ENCODE measurements at places on chromosomes 7 and 10.
A peak's percentile ranks its signal among the peaks of the same experiment; 100 is the strongest.

DNA sequence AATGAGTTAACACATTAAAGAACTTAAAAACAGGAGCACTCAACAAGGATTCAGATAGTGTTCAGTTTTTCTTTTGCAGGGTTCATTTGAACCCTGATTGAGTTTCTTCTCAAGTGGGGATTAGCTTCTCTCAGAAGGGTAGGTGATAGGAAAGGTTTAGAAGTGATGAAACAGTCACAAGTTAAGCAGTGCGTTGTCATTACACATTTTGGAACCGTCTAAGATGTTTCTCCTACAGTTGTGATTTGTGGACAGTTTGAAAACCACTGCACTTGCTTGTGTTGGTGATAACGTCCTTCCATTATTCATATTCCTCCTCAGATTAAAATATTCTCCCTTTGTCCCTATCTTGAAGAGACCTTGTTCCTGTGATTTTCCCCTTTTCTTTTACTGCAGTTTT is 2.7 kb downstream of the STMP1 start:
- ATAC-seq, result no peak
- H3K4me3 ChIP-seq, result no peak overlapping the region
- H3K4me1 ChIP-seq, result peaks cover 52% of the 10 kb centered on the region
- no peak overlapping the region for H3K27ac ChIP-seq
- no peaks in the 10 kb centered on the region for H3K27me3 ChIP-seq
- H3K36me3 ChIP-seq, result no peaks in the 10 kb centered on the region

DNA sequence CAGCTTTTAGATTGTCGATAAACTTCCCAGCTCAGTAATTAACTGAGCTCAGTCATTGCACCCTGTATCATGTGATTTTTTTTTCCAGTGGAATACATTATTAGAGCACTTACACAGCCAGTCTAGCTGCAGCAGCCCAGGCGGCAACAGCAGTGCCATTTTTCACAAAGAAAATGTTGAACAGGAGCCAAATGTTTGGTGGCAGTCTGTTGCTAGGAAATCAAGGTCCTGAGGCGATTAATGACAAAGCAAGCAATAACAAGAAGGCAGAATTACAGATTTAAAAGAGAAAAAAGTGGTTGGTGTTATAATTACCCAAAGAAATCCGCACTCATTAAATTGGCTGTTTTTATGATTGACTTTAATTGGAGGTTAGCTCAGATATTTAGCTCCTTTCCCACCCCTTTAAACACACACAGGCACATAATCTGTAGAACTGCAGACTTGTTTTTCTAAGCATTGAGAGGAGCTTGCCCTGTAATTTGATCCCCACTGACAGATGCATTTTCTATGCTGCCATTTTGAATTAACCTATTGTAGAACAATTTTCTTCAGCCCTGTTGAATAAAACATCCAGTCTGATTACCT is 267.4 kb downstream of the ADK start:
- no peak overlapping the region for H3K27ac ChIP-seq
- no peak for ATAC-seq
- no peak overlapping the region for H3K4me3 ChIP-seq
- no peaks in the 10 kb centered on the region for H3K36me3 ChIP-seq
- no peaks in the 10 kb centered on the region for H3K4me1 ChIP-seq

DNA sequence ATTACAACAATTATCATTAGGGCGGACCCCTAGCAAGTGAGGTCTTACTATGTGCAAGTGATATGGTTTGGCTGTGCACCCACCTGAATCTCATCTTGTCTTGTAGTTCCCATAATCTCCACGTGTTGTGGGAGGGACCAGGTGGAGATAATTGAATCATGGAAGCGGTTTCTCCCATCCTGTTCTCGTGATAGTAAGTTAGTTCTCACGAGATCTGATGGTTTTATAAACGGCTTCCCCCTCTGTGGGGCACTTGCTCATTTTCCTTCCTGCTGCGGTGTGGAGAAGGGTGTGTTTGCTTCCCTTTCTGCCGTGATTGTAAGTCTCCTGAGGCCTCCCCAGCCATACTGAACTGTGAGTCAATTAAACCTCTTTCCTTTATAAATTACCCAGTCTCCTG is 96.1 kb upstream of the CDK6 start:
- no peak overlapping the region for H3K27ac ChIP-seq
- ATAC-seq, result no peak
- H3K36me3 ChIP-seq, result no peaks in the 10 kb centered on the region
- no peak overlapping the region for H3K4me3 ChIP-seq
- H3K27me3 ChIP-seq, result no peaks in the 10 kb centered on the region
- H3K4me1 ChIP-seq, result no peaks in the 10 kb centered on the region

DNA sequence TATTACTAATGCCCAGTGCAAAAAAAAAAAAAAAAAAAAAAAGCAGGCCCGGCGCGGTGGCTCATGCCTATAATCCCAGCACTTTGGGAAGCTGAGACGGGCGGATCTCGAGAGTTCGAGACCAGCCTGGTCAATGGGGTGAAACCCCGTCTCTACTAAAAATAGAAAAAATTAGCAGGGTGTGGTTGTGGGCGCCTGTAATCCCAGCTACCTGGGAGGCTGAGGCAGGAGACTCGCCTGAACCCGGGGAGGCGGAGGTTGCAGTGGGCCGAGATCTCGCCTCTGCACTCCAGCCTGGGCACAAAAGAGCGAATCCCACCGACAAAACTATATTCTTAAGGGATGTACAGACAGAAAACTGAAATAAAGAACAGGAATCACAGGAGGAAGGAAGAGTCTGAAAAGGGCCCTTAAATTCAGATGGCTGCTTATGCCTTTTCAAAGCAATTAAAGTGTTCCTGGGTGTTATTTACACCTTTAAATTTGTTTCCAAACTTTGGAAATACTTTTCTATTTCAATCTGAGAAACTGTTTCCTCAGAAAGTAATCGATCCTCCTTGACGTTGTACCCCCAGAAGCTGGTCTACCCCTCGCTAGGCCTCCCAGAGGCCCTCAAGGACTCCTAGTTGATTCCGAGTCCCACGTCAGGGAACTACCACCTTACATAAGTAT is 2.0 kb upstream of the KMT2E start:
- ATAC-seq, result no peak
- H3K27me3 ChIP-seq, result no peaks in the 10 kb centered on the region
- H3K27ac ChIP-seq, result peak overlapping the region; percentile 98

GRCh38 chr10:91061608-91062007 is 140.7 kb upstream of the ANKRD1 start:
- H3K4me1 ChIP-seq, result no peaks in the 10 kb centered on the region
- no peak for ATAC-seq
- no peak overlapping the region for H3K27ac ChIP-seq
- H3K27me3 ChIP-seq, result no peaks in the 10 kb centered on the region
- no peak overlapping the region for H3K4me3 ChIP-seq

DNA sequence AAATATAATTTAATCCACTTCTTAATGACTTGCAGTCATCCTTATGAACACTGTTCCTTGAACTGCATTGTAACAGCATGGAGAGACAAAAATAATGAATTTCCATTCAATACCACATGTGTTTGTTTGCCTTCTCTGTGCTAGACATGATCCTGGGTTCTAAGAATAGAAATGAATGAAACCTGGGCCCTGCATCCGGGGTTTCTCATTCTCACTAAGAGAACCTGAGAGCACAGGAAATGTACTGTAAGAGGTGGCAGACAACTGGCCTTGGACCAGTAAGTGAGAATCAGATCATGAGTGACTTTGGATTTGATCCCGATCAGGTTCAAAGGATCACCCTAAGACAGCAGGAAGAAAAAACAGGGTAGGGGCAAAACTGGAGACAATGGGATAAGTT is 37.2 kb upstream of the CUL1 start:
- H3K27me3 ChIP-seq, result no peaks in the 10 kb centered on the region
- no peaks in the 10 kb centered on the region for H3K36me3 ChIP-seq
- H3K27ac ChIP-seq, result no peak overlapping the region
- ATAC-seq, result no peak
- H3K4me3 ChIP-seq, result no peak overlapping the region

- H3K4me3 ChIP-seq, result no peak overlapping the region
- peaks cover 45% of the 10 kb centered on the region for H3K27me3 ChIP-seq
- no peak overlapping the region for H3K27ac ChIP-seq
- H3K36me3 ChIP-seq, result no peaks in the 10 kb centered on the region
- no peak for ATAC-seq
Measured at GRCh38 chr10:84184517-84184916, 9.8 kb upstream of the CDHR1 start.

- no peaks in the 10 kb centered on the region for H3K4me1 ChIP-seq
- H3K27me3 ChIP-seq, result no peaks in the 10 kb centered on the region
- no peak overlapping the region for H3K27ac ChIP-seq
- ATAC-seq, result no peak
- H3K36me3 ChIP-seq, result no peaks in the 10 kb centered on the region
- no peak overlapping the region for H3K4me3 ChIP-seq
Measured at GRCh38 chr10:90051053-90051452, 349.7 kb downstream of the KIF20B start.

GRCh38 chr10:65952086-65952485 is 973.8 kb upstream of the LRRTM3 start:
- ATAC-seq, result no peak
- H3K4me3 ChIP-seq, result no peak overlapping the region
- H3K27ac ChIP-seq, result no peak overlapping the region
- no peaks in the 10 kb centered on the region for H3K27me3 ChIP-seq
- H3K36me3 ChIP-seq, result no peaks in the 10 kb centered on the region

DNA sequence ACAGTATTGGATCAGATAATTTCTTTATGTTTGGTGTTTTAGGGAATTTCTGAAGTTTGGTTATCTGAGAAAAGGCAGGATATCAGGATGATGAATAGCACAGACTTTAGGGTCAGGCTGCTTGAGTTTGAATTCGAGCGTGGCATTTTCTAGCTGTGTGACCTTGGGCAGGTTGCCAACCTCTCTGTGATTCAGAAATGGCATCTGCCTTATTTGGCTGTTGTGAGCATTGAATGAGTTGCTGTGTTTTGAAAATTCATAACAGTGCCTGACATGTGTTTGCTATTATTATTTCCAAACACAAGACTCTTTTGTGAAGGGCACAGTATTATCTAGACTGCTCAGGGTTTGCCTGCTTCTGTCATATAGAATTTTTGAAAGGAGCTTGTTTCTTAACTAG is 66.9 kb downstream of the NXPH1 start:
- H3K4me1 ChIP-seq, result no peaks in the 10 kb centered on the region
- H3K27me3 ChIP-seq, result no peaks in the 10 kb centered on the region
- H3K27ac ChIP-seq, result no peak overlapping the region
- no peak overlapping the region for H3K4me3 ChIP-seq

GRCh38 chr10:112949875-112950507 is at the start of gene TCF7L2:
Gene TCF7L2, plus strand, starts transcription at chr10:112950247. Its CDS starts 510 bp downstream, at chr10:112950757.
- H3K27me3 ChIP-seq, result no peaks in the 10 kb centered on the region
- peaks cover 51% of the 10 kb centered on the region for H3K4me1 ChIP-seq
- peak; percentile 92 for ATAC-seq
- peak within 1 kb of the TSS; percentile 94 for H3K27ac ChIP-seq

DNA sequence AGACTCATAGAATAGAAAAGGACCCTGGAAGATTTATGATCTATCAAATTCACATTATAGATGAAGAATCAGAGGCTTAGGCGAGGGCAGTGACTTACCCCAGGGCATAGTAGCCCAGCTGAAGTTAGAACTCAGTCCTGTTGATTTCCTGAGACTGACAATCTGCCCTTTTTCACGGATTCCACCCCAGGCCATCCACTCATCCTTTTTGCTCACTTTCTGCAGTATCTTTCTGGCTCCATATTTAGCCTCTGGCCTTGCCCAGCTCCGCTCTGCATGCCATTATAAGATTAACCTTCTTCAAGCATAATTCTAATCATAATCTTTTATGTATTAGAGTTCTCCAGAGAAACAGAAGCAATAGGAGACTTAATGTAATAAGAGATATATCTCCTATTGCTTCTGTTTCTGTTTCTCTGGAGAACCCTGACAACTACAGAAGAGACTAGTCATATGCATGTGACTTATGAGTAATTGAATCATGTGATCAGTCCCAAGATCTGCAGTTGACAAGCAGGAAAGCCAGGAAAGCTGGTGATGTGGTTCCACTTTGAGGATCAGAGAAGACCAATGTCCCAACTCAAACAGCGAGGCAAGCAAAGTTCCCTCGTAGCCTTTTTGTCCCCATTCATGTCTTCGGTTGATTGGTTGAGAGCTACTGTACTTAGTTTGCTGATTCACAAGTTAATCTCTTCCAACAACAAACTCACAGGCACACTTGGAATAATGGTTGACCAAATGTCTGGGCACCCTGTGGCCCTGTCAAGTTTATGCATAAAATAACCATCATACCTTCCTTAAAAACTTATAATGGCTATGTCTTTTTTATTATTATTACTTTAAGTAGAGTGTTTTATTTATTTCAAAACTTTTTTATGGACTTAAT is 412.1 kb downstream of the SUGCT start:
- no peak overlapping the region for H3K4me3 ChIP-seq
- H3K36me3 ChIP-seq, result no peaks in the 10 kb centered on the region
- ATAC-seq, result no peak
- H3K27me3 ChIP-seq, result no peaks in the 10 kb centered on the region
- peaks cover 4% of the 10 kb centered on the region for H3K4me1 ChIP-seq

- no peaks in the 10 kb centered on the region for H3K36me3 ChIP-seq
- H3K4me1 ChIP-seq, result no peaks in the 10 kb centered on the region
- ATAC-seq, result no peak
- H3K27me3 ChIP-seq, result peaks cover 5% of the 10 kb centered on the region
- no peak overlapping the region for H3K4me3 ChIP-seq
Measured at GRCh38 chr7:71740174-71740560, 608.2 kb downstream of the GALNT17 start.

GRCh38 chr7:84953234-84953633 is 233.6 kb downstream of the SEMA3D start:
- no peaks in the 10 kb centered on the region for H3K36me3 ChIP-seq
- no peak for ATAC-seq
- H3K4me1 ChIP-seq, result no peaks in the 10 kb centered on the region

GRCh38 chr7:83486957-83487356 is 162.0 kb downstream of the SEMA3E start:
- no peaks in the 10 kb centered on the region for H3K27me3 ChIP-seq
- ATAC-seq, result no peak
- H3K4me1 ChIP-seq, result no peaks in the 10 kb centered on the region
- no peak overlapping the region for H3K27ac ChIP-seq
- no peak overlapping the region for H3K4me3 ChIP-seq
- H3K36me3 ChIP-seq, result no peaks in the 10 kb centered on the region

DNA sequence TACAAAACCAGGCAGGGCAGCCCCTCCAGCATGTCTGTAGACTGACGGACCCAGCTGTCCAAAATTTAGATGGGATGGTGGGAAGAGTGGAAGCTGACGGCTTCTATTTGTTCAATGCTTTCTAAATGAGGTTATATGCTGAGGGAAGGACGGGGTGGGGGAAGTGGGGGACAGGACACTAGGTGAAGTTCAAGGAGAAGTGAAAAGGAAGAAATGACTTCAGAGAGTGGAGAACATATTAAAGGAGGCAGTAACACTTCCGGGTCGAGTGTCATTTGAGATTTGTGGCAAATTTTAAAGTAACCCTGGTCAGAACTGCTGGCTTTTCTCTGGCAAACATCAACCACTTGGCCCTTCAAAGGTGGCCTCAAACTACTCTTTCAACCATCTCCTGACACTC is 9.4 kb downstream of the PIP4K2A start:
- H3K4me3 ChIP-seq, result no peak overlapping the region
- no peak overlapping the region for H3K27ac ChIP-seq
- peaks cover 74% of the 10 kb centered on the region for H3K4me1 ChIP-seq
- ATAC-seq, result no peak
- no peaks in the 10 kb centered on the region for H3K36me3 ChIP-seq

DNA sequence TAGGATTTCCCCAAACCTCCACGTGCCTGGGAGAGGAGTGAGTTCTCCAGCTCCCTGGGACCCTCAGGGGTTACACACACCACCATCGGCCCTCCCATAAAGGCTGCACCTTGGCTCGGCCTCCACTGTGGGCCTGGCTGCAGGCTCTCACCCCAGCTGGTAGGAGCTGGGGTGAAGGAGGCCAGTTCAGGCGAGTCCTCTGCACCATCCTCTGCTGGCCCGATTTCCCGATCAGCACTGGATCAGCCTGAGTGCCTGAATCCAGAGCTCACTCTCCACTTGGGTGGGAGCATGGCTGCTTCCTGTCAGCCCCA is 115.1 kb upstream of the RET start:
- H3K4me3 ChIP-seq, result no peak overlapping the region
- H3K36me3 ChIP-seq, result no peaks in the 10 kb centered on the region
- no peaks in the 10 kb centered on the region for H3K27me3 ChIP-seq
- no peak for ATAC-seq
- H3K4me1 ChIP-seq, result no peaks in the 10 kb centered on the region
